ENCODE measurements at places on chromosomes 7 and 10.

GRCh38 chr7:106167439-106168136 lies 55.5 kb upstream of the SYPL1 start:
- no peak for DNase-seq

GRCh38 chr7:33237036-33237435 lies 107.7 kb downstream of the BBS9 start:
- no peak for DNase-seq

DNA sequence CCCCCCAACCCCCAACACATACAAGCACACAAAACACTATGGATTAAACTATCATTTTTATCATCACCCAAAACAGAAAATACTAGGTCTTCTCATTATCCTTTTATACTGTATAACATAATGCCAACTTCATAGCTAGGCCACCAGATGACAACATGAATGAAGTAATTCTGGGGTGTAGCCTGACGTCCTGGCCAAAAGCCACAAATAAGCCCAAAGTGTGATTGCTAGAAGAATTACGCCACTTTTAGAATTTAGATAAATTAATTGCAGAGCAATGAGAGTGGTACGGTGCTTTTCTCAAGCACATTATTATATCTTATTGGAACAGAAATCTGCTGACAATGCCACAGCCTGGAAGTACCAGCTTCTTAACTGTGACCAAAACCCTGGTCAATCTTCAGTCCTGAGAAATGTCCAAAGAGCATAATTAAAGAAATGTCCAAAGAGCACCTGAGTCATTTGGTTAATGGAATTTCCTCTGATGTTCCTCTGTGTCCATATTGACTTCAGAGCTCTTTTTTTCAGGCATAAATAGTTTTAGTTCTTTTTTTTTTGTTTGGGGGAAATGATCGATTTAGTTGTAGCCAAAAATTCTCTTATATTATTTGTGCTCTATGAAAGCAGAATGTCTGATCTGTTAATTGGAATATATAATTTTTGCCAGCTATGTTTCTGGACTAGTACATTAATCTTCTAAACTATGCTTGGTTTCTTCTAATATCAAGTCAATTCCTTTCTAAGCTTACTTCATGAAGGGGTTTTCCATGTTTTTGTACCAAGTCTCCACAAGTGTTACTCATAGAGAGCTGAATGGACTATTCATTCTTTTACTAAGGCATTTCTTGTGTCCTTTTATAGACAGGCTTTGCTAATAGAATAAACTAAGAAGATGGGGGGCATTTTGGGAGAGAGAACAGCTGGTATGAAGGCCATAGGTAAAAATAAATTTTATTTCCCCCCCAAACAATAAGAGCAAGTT lies 233.4 kb upstream of the SLC26A5 start:
- DNase-seq = no peak

DNA sequence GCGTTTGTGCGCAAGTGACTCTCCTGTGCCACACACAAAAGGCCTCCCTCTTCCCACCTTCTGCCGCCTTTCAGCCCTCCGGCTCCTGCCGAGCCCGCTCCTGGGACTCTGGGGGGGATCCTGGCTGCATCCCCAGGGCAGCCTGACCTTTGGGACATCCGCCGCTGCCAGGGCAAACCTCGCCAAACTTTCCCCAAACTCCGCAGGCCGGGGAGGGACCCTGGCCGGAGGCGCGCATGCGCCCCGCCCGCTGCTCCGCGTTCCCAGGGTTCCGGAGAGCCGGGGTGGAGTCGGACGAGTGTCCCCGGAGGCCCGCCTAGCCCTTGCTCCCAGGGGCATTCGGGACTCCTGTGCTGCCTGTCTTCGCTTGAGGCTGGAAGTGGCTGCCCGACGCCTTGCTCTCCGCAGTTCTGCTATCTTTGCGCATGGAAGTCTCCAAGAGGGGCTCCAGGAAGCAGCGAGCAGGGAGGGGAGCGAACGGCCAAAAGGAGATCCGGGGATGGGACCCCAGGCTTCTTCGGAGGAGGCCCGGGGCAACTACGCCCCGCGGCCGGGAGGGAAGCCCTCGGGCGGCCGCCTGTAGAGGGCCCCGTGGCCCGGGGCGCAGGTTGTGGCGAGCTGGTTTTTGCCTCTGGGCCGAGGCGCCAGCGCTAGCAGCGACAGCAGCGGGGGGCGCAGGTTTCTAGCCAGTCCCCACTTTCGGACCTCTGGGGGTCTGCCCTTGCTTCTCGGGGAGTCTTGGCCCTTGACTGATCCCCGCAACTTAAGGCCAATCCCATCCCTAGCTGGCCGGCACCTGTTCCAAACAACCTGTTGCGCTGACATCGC lies 7.0 kb downstream of the PTF1A start:
- DNase-seq = no peak

DNA sequence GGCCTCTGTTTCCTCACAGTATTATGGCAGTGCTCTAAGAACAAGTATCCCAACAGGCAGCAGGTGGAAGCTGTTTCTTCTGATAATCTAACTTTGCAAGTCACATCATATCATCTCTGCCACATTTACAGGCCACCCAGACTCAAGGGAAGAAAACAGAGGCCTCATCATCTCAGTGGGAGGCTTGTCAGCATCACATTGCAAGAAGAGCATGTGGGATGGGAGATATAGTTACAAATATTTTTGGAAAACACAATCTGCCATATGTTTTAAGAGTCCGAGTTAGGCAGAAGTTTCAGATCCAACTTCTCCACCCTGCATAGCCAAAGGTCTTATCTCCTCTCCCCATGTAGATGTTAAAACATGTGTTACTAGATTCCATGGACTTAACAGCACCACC lies 130.4 kb upstream of the PDE1C start:
- DNase-seq = no peak

DNA sequence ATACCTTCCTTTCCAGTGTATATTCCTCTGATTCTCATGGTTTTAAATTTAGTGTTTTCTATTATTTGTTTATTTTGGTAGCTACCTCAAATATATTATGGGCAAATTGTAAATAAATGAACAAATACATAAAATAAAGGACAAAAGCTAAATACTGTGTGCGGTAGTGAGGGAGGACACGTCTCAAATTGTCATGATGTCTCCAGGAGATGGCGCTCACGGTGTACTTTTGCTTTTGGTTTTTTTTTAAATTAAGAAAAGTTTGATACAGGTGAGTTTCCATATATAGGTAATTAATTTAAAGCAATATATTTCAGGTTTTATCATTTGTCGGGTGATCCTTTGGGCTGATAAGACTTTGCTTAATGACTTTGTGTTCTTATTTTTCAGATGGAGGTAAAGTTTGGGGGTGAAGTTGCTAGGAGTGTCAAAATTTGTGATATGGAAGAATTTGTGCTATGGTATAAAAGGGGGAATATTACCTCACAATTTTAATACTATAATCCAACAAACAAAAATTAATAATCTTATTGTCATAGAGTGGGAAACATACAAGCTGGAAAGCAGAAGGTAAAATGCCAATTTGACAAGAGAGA lies 68.4 kb upstream of the TMEM229A start:
- no peak for DNase-seq

DNA sequence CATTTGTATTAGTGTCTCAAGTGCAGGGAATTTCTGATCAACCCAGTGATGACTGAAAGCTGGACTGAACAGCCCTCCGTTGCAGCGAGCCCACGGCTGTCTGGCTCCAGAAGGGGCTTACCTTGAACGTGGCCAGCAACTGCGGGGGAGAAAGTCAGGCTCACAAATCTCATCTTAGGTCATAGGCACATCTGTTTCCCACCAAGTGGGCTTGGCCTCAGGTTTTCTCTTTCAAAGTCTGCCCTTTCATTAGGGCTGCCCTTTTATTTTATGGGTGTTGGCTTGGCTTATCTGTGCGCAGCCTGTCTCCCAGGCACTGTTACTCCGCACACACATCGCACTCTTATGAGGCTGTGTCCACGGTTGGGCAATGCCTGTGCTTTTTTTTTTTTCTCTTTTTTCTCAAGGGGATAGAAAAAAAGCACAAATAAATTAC lies 178.0 kb downstream of the JCAD start:
- DNase-seq = no peak

All from HS-5 (cell line).